ENCODE measurements at places on chromosomes 1 and 21.

- DNase-seq, result peak; percentile 72
Measured at GRCh38 chr1:39205102-39205780, 746 bp downstream of the MACF1 start.

DNA sequence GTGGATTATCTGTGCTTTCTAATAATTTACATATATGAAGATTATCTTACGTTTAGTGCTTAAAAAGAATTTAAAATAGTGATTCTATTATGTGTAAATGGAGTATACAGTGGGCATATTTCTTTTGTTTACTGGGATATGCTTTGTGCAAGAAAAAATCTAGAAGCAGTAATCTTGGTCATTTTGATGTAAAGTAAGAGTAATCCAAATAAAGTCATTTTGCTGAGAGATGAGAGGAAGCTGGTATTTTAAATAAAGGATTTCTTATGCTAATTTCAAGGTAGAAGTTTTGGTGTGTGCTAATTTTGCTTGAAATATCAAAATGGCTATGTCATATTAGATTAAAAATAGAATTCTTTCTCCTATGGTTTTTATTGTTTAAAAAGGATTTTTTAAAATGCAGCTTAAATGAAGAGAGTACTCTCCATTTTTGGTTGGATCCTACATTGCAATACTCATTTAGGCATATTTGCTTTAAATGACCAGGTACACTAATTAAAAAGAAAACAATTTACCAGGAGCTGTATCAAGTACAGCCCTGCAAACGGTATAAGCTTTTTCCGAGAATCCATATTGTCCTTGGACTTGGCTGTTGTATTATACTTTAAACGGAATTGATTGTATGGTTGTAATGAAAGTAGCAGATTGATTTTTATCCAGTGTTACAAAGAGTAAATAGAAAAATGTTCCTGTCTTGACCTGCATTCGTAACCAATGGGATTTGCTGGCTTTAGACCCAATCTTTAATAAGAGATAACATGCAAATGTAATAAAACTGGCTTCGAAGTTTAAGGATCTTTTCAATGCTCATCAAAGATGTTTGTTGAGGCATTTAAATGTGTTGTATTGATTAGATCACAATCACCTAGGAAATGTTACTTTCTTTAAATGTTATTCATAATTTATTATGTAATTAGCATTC is 574.7 kb downstream of the USP25 start:
- DNase-seq, result no peak

GRCh38 chr1:25889470-25889869 is 14.0 kb upstream of the PAQR7 start:
- no peak for DNase-seq

DNA sequence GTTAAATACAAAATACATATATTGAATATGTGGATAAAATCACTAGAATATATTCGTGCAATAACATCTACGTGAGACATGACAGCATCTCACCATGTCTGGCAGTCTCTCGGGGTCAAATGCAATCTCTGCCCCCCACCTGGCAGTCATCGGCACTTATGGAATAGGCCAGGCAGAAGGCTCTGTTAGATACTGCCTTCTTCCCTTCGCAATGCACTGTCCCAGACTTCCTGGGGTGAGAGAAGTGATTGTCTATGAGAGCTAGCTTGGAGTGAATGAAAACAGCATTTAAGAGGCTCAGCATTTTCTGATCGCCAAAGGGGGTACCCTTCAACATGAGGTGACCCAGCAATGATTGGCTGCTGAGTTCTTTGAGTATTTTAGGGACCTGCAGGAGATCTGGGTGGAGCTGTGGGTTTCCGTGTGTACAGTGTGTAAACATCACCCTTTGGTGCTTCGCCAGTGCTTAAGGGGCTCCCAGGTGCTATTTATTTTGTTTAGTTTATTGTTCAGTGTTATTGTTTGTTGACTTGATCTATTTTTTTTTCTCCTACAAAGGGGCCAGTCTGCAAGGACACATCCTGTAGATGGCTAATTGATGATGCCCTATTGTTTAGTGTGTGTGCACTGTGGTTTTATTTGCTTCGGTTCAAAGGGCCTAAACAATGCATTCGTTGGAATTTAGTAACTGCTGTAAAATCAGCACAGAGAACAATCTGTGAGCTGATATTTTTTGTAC is 10.2 kb downstream of the ERG start:
- DNase-seq, result no peak

DNA sequence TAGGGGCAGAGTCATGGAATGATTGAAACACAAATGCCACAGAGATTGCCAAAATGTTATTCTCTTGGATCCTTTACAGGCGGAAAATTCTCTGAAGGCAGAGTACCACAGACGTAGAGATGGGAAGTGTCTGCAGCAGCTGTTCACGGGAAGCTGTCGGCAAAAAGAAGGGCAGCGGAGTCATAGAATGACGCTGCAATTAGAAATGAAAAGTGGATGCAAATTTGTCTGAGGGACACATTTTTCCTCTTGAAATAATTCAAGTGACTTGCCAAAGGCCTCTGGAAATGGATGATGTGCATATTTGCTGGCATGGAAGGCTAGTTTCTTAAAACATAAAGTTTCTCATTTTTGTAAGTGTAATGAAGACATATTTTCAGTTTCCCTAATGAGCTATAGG is 77.5 kb upstream of the PLD5 start:
- DNase-seq, result no peak

DNA sequence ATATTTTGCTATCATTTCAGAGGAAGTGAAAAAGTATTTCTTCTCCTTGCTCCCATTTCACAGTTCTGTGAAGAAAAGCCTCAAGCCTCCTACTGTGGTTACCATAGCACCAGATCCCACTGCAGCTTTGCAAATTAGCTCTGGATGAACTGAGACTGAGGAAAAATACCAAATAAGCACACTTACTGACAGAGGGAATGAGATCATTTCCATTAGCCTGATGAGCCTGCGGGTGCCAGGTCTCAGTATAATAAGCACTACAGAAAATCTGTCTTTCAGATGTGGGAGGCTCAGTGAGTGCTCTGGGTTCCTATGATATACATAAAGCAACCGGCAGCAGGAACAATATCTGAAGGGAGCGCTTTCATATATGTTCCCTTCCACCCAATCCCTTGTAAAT is 21.4 kb downstream of the XKR8 start:
- DNase-seq, result no peak

DNA sequence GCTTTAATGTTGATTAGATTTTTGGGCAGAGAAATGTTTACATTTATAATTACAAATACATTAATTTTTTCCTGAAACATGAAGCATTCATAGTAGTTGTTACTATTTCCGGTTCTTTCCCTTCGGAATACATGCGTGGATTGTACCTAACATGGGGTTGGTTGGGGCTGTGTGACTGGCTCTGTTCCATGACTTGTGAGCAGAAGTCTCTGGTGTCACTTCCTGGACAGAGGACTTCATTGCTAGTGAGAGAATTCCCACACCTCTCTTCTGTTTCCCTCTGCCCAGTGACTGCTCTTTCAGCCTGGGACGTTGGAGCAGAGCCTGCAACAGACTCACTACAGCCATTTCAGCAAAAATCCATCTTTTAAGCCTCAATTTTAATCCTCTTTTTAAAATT is 231.4 kb downstream of the GRIK1 start:
- DNase-seq, result no peak

DNA sequence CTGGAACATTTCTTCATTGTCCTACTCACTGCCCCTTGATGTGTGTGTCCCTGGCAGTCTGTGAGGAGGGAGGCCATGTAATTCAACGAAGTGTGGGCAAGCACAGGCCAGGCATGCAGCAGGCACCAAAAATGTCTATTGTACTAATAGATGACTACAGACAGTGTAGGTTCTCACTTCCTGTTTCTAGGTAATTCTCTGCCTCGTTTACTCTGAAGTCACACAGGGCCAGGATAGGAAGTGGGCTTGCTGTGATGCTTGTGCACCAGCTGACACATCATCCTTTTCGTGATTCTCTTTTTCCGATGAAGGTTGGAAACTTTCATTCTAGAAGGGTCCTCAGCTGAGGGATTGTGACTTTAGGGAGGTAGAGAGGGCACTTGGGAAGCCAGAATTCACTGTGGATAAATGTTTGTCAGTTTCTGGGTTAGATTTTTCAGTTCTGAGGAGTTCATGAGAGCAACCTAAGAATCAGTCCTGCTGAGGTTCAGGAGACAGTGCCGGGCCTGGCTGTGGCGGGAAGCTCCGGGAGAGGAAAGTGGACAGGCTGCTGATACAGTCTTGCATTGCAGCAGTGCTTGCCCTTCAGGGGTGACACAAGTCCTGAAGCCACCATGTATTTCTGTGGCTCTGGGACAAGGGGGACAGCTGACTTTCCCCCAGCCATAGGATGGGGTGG is 4.3 kb upstream of the CSF1 start:
- DNase-seq, result peak; percentile 63

DNA sequence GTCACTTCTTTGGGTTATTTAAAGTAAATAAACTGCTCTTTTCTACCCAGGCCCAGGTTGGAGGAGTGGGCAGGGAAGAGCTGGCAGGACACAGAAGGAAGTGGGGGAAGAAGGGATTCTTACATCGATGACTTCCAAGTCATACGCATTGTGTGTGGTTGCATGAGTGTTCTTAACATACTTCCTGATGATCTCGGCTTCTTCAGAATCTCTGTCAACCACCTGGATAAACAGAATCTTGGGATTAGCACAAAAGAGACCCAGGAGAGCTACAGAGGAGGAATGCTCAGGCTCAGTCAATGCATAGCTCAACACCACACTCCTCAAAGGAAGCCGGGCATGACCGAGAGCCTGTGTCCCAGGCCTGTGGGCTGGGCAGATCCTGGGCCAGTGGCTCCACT is 42.1 kb downstream of the PARP1 start:
- no peak for DNase-seq

DNA sequence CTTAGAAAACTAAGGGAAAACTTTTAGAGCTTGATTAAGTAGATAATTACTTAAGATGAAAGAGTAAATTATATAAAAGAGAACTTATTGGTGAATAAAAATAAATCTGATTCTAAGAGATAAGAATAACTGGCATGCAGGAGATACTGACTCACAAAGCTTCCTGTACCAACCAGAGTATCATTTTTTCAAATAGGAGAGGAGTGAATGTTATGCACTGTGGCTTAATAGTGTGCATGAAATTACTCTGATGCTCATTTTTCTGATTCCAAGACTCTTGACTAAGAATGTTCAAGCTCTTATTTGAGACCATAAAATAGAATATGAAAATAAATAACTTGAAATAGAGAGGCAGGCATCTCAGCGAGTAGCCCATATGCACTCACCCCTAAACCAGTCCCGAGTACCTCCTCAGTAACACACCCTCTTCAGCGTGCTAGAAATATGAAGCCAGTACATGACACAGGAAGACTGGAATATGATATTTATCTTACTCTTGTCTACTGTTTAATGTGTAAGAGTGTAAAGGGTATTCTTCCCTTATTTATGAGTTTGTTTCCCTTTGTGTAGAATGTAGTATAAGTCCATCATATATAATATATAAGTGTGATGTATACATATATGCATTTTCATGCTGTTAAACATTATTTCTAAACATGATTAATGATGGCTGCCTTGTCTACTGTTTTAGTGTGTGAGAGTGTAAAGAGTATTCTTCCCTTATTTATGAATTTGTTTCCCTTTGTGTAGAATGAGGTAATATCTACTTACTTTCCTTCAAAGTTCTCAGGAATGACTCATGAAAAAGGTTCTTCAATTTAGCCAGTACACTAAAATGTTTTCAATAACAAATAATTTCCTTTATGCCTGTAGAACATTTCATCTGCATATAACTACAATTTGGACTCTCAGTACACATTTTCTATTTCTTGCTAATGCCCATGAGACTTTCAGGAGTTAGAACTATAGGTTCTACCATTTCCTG is 99.2 kb upstream of the PALMD start:
- no peak for DNase-seq

DNA sequence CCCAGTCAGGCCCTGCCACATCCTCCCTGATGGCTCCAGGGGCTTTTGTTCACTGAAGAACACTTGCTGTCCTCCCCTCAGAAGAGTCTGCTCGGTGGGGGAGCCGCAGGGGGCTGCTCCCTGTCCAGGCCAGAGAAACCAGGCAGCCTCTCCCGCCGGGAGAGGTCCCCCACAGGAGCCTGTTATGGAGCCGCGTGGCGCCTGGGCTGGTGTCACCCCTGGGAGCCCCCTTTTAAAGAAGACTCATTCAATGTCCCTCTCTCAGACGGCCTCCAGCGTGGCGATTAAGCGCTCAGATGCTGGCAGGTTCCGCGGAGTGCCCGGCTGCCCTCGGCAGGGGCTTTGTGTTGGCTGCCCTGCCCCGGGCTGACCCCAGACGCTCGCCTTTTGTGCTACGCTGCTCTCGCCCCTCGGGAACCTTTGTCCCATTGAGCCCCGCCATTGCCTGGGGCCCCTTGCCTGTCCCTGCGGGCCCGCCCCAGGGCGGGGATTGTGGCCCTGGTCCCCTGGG is 43.1 kb downstream of the SKI start:
- DNase-seq, result no peak

DNA sequence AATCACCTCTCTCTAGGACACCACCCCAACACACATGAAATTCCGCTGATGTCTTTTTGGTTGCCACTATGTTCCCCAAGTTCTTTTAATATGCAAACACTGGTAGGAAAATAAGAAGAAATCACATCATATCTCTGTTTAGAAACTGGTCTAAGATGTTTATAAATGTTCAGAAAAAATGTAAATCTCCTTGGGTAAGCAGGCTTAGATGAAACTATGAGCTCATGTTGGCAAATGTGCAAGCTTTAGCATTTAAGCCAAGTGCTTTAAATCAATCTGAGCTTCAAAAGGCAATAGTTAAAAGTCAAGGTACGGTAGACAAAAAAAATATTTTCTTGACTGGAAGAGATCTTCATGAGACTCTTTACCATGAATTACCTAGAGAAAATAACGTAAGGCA is 25.2 kb upstream of the SLAMF9 start:
- DNase-seq, result no peak

DNA sequence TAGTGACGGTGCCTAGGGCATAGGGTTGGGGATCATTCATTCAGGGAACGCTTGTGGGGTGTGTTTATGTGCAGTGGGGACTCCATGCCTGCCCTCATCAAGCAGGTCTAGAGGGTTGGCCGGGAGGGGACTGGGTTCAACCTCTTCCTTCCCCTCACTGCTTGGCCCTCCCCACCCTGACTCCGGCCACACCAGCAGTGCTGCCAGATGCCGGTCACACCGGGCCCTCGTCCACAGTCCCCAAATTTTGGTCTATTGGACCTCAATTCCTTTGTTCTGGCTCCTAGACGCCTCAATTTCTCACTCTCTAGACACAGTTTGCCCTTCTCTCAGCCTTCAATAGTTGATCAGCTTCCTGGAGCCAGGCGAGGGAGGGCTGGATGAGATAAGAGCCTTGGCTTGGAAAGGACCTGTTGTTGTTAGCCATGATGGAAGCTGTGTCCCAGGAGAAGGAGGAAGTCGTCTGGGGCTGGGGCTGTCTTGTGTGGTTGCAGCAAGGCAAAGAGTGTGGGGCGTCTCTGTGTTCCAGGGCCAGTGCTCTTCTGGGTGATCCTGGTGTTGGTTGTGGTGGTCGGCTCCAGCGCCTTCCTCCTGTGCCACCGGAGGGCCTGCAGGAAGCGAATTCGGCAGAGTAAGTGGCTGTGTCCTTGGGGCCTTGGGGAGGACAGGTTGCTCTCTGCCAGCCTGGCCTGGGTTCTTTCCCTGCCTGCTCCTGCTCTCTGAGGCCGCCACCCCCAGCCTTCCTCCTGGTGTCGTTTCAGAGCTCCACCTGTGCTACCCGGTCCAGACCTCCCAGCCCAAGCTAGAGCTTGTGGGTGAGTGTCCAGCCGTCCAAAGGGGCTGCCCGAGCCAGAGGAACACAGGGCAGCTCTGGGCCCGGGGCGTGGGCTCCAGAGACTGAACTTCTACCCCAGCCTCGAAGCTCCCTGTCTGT is 41.1 kb upstream of the TNFRSF1B start:
- no peak for DNase-seq

Data from activated naive CD8-positive, alpha-beta T cell treated with anti-CD3 and anti-CD28 coated beads for 36 hours (primary cell).